ENCODE measurements at places on chromosomes 16 and 17.

DNA sequence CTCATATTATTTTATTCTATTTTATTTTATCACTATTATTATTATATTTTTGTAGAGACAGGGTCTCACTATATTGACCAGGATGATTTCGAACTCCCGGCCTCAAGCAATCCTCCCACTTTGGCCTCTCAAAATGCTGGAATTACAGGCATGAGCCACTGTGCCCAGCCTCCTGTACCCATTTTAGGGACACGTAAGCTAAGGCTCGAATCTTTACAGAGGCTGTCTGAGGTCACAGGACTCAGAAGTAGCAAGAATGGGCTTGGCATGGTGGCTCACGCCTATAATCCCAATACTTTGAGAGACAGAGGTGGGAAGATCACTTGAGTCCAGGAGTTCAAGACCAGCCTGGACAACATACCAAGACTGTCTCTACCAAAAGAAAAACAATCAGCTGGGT, 12.7 kb upstream of the ABAT start:
- DNase-seq: no peak

GRCh38 chr16:10965440-10966061, 21.2 kb downstream of the CLEC16A start:
- DNase-seq: no peak

- no peak for DNase-seq
These were observed 794 bp downstream of the TMEM235 start for GRCh38 chr17:78231991-78232858.

GRCh38 chr17:74779948-74780400, 3.8 kb upstream of the NAT9 start:
- DNase-seq: no peak

GRCh38 chr17:57911834-57912673, 43.2 kb downstream of the CUEDC1 start:
- DNase-seq: no peak

GRCh38 chr16:50602531-50603205, 54.5 kb downstream of the NKD1 start:
- no peak for DNase-seq

GRCh38 chr17:81365601-81366585, 29.4 kb upstream of the BAHCC1 start:
- DNase-seq: no peak

GRCh38 chr17:42673885-42674754, 2.7 kb downstream of the PLEKHH3 start:
- DNase-seq: no peak

GRCh38 chr17:48113201-48113676, 5.7 kb downstream of the SNX11 start:
- DNase-seq: no peak

DNA sequence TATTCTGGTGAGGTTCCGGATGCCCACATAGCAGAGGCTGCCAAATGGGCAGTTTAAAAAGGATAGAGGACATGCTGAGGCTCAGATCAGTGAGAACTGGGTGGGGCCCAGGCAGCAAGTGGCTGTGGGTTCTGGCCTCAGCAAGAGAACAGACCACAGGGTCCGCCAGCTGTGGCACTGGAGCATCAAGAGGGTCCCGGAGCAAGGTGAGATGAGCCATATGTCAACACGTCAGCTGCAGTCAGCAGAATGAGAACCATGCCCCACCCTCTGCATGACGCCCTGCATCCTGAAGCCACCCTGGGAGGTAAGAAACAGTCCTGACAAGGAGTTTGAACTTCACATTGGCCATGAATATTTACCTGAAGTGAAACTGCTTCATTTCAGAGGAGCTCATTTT, 20.1 kb upstream of the CCL5 start:
- no peak for DNase-seq

DNA sequence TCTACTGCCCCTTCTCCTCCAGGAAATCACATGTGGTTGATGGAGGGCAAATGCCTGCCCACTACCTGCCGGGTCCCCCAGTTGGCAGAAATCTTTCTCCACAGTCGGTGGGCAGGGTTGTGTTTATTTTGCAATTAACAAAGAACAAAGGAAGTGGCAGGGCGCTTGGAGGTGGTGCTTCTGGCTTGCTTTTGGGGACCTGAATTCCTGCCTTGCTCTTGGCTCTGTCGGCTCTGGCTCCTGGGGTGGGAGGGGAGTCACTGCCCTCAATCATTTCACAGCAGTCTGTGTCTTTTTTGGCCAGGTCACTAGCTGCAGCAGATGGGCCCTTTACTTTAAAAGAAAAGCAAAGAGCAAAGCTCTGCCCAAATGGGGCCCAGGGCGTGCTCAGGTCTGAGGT, 69.2 kb downstream of the C16orf78 start:
- DNase-seq: no peak

DNA sequence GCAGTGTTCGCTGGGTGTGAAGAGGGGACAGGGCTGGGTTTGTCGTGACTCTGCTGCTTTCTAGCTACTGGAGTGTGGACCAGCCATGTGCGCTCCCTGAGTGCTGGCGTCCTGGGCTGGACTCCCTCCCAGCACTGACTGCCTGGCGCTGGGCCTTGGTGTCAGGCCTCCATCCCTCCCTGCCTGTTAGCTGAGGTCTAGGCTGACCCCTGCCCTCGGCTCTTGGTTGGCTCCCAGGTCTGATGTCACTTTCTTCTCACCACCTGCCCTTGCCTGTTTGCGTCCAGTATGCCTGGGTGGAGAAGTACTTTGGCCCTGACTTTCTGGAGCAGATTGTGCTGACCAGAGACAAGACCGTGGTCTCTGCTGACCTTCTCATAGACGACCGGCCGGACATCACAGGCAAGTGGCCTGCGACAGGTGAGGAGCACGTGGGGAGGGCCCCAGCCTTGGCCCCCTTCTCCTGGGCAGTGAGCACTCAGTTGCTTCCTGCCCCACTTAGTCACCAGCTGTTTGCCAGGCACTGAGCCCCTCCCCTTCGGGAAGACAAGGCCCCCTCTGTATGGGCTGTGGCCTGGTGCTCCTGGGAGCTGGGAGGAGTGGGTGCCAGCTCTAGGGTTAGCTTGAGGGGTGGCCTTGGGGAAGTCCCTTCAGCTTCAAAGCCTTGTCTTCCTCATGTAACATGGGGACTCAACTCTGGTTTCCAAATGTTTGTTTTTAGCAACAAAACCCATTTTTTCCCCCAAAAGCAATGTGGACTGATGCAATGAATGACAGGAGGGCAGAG, 41.5 kb downstream of the NT5M start:
- DNase-seq: no peak

- no peak for DNase-seq
These were observed 1196.6 kb downstream of the CDH11 start for GRCh38 chr16:63925221-63925620.

DNA sequence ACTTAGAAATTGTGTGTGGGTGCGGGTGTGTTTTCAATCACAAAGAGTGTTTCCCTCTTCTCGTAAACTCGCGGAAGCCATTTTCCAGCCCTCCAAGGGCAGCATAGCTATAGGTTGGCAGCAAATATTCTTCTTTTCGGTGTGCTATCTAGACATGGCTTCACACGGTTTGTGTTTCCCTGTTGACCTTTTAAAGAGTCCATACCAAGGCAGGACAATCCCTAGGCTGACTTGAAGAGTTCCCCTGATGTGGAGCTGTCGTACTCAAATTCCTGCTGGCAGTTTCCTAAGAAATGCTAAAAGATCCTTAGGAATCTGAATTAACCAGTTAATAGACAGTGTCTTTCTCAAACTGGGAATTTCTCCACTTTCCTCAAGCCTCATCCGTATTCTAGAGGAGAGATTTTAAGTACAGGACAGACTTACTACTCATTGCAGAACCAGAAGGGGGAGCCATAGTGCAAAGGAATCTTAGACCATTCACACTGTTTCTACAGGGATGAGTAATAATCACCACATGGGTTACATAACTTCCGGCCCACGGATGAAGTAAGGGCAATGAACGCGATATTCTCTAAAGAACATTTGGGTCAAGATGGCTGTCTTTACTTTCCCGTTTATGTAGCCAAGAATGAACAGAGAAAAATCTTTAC, 288.6 kb upstream of the ELAC2 start:
- peak; percentile 27 for DNase-seq

GRCh38 chr16:11880007-11880406, 28.7 kb upstream of the RSL1D1 start:
- no peak for DNase-seq

- DNase-seq: no peak
These were observed 165.3 kb downstream of the SDK2 start for GRCh38 chr17:73478768-73479424.

DNA sequence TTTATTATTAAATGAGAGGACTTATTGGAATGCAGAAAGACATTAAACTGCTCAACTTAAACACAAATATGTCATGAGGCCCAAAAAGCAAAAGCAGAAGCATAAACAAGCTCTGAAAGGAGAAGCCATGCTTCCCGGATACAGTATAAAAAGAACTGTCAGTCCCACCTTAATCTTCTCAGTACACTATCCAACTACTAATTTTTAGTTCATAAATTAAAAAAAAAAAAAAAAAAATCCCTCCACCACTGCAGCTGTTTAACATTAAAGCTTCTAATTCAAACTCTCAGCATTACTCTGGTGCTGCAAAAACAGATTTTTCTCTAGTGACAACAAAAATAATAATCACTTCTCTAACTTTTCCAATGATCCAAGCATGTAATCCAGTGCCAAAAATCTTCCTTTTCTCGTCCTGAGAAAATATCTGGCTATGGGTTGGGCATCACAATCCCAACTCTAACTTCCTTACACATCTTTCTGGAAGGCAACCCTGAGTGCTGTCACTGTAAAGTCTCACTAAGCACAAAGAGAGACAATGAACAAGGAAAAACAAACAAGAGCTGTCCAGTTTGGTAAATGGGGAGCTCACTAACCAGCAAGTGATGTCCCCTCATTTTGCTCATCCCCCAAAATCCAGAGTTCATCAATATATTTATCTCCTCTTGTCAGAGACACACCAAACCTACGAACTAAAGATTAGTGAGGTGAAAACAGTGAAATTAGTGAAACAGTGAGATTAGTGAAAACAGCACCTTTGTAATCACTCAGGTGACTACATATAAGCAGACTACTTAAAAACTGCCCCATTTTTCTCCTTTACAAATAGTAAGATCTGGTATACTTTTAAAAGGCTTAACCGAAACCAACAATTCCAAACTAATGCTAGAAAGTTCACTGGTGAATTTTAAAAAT, 5.5 kb downstream of the USP32 start:
- DNase-seq: peak; percentile 36

DNA sequence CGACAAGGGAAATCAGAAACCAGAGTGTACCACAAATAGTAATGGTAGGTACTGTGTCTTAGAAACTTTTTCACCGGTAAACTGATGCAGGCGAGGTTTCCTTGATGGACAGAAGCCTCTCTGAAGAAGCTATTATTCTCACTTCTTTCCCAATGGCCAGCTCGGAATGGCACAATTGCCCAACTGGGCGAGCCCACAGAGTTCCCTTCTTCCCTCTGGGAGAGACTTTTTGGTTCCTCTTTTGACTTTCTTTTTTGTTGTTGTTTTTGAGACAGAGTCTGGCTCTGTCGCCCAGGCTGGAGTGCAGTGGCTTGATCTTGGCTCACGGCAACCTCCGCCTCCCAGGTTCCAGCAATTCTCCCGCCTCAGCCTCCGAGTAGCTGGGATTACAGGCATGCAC, 16.9 kb downstream of the SLC43A2 start:
- DNase-seq: no peak

- DNase-seq: no peak
These were observed 18.0 kb upstream of the PMFBP1 start for GRCh38 chr16:72189865-72190371.

DNA sequence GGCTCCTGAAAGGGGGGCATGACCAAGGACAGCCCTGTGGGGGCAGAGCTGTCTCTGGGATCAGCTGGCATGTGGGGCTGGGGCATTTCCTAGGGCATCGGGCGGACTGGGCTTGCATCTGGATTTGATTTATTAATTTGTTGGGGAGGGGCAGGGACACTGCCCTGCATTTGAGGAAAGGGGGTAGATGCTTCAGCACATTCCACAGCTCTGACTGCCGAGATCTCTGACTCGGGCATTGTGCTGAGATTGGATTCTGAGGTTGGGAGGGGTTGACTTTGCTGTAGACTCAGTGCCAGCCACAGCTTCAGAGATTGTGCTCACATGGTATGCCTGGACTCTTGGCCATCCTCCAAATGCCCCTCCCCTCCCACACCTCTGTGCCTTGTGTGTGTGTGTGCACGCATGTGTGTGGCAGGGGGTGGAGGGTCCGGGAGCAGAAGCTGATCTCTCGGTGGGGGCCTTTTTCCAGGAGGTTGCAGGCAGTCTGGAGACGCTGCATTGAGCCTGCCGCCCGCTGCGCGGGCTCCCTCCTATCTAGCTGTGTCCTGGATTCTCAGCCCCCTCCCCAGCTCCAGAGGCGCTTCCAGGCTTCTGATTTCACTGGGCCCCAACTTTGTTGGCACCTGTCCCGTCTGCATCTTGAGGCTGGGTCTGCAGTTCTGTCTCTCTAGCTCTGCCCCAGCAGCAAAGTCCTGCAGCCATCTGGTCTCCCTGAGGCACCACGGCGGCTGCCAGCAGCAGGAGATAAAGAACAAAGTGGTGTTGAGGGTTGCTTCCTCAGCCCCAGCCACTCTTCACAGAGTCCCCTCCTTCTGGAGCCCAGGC, 14.9 kb downstream of the IGFBP4 start:
- peak; percentile 86 for DNase-seq

- no peak for DNase-seq
These were observed 5.8 kb upstream of the CCDC182 start for GRCh38 chr17:57750895-57751294.

DNA sequence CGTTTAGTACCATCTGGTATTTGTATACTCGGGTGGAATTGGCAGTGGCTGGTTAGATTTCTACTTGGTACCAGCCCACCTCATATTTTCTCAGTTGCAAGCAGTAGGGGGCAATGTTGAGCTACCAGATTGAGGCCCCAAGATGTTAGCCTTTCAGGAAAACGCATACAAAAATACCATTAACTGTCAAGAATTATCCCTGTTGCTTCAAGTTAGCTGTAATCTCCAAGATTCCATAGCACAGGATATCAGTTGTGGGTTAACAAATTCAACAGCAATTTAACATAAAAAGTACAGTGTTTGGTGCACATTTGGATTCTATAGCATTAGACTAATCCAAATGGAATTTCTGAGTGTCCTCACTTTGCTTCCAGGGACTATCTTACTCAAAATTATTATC, 188.2 kb downstream of the FTO start:
- DNase-seq: peak; percentile 81

GRCh38 chr17:9151091-9151490, 129.8 kb downstream of the NTN1 start:
- DNase-seq: no peak

- no peak for DNase-seq
These were observed 29.1 kb upstream of the EIF1 start for GRCh38 chr17:41659427-41660212.

- no peak for DNase-seq
These were observed 1.2 kb upstream of the MSLN start for GRCh38 chr16:759110-759910.

All from muscle of back (tissue), 13 donors.